Activated T-cell treated with anti-CD3 and anti-CD28 coated beads, Interleukin-2, amount 50 U/mL, for 4 hours (primary cell): ENCODE measurements at places on chromosomes 3 and 15. TPM values are rescaled to one million over a fixed set of nuclear protein-coding genes. Genes with fewer than 3 reads are reported as not detected.

DNA sequence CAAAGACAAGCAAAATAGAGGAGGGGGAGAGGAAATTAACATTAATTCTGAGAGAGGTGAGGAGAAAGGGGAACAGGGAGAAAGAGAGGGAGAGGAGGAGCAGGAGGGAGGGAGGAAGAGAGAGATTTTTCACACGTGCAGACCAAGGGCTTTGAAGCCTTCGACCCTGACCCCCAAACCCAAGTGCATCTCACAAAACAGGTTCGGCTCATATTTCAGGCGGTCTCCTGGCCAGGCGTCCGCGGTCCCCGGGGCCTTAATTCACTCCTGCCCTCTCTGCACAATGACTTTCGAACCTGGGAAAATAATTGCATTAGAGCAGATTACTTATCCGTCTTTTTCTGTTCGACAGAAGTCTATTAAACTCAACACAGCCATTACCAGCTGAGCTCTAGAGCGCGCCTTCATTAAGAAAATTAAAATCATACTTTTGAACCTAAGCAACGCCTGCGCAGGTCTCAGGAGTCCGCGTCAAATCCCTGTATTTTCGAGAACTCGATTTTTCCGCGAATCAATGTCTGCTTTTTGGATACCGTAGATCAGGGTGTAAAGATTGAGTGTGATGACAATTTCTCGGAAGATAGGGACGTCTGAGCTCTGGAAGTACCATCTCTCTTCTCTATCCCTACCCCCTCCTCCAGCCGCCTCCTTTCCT, 220.7 kb downstream of the MEIS2 start:
- no peak for DNase-seq

DNA sequence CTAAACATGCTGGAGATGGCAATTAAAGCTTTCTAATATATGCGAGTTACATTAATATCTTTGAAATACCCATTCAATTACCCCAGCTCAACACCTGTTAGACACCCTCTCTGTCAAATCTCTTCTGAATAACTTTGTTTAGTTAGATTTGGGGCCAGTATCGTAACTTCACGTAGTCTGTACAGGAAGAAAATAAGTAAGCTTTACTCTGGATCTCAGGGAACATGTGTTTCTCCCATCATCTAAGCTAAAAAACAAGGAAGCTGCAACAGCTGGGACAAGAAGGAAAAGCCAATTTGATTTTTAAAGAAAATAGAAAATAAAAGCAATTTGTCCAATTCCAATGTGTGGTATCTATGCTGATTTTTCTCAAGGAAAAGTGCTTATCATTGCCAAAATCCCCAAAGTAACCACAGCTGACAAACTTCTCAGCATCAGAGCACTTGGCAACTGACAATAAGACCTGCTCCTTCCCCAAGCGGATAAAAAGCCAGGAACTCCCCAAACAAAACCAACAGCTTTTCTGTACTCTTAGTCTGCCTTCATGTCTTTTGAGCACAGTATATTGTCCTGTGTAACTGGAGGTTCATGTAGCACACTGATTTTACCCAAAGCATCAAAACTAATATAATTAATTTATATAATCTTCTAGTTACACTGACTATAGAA, 279.1 kb downstream of the ZBTB20 start:
- DNase-seq, result no peak

DNA sequence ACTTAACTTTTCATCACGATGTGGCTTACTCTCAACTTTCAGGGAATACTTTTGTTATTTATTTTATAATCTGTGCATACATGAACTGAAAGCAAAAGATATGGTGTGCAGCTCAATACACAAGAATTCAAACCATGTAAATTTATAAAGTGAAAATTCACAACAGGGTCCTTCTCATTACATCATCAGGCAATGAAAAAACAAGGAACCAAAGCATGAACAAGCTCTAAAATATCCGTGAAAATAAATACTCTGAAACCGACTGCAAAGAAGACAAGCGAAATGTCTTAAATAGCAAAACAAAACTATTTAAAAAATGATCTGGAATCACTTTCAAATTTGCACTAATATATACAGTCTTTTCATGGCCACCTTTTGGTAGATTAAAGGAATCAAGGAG, 28.9 kb downstream of the GNB5 start:
- DNase-seq, result no peak

DNA sequence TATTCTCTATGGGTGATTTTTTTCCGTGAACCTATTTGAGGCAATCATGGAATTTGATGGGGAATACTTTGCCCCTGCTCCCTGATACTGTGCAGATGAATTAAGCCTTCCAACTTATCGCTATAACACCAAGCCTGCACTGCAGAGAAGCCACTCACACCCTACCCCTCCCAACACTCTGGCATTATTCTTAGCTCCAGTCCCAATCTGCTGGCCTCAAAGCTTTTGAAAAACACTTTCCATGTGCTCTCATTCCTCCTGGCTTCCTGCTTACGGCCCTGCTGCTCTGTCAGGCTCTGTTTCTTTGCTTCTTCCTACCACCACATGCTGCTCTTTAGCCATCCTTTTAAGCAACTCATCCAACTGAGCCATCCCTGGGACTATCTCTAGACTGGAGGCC, 327.8 kb upstream of the SLCO3A1 start:
- DNase-seq, result no peak

DNA sequence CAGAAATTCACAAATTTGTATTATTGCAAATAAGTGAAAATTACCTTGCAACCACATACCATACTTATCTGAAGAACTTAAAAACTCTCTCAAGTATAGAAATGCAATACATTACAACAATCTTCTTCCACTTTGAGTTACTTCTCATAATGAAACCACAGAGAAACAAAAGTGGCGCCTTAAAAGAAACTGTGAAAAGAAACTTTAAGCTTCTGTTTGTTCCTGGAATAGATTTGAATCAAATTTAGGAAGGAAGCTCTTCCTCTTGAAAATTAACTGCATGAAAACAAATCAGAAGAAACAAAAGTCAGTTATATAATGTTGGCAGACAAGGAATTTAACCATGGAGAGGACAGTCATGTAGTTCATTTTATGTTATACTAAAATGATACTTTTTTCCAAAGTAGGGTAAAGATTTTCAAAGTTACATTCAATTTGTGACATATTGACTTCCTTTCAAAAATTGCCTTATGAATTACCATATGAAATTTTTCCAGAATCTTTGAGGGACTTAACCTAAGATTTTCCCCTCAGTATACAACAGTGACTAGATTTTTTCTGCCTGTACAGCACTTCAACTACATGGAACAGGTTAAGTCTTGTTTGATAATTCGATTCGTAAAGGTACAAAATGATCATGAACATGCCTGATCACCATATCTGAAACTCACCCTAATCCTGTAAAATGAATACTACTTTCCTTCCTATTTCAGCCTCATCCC, 57.6 kb upstream of the TNFSF10 start:
- no peak for DNase-seq

GRCh38 chr15:66231394-66232266, 21.9 kb downstream of the MEGF11 start:
- DNase-seq, result no peak

TRIM42 gene
- total RNA-seq, result not detected

- peak; percentile 67 for DNase-seq
Measured at GRCh38 chr3:195106418-195106906, 164.5 kb downstream of the XXYLT1 start.

GRCh38 chr3:20197775-20198174, 11.8 kb upstream of the SGO1 start:
- DNase-seq, result no peak

RPUSD3 gene
- 69.0 TPM for total RNA-seq

SCAANT1 gene
- not detected for total RNA-seq

CPA3 gene
- total RNA-seq, result not detected
